ENCODE measurements at places on chromosomes 6 and 20. TPM values are rescaled to one million over a fixed set of nuclear protein-coding genes. Genes with fewer than 3 reads are reported as not detected.

The DLK2 gene
- total RNA-seq = 7.3 TPM

The METTL24 gene
- 2.5 TPM for total RNA-seq

The BTN3A1 gene
- total RNA-seq = 17.5 TPM

The SRXN1 gene
- total RNA-seq = 11.5 TPM

The SNAP25 gene
- 92.5 TPM for total RNA-seq

The TGM2 gene
- total RNA-seq = 3.7 TPM

The RBM24 gene
- 31.2 TPM for total RNA-seq

The RBL1 gene
- total RNA-seq = 28.5 TPM

The POU3F2 gene
- 194 TPM for total RNA-seq

The SAPCD1 gene
- total RNA-seq = 0.31 TPM

The ZNF165 gene
- 0.62 TPM for total RNA-seq

The TNFRSF6B gene
- not detected for total RNA-seq

The CRIP3 gene
- 3.9 TPM for total RNA-seq

The KIF16B gene
- 54.4 TPM for total RNA-seq

The MYB gene
- 1.7 TPM for total RNA-seq

The CRISP1 gene
- not detected for total RNA-seq

The HMGCLL1 gene
- total RNA-seq = 70.0 TPM

The ACSS1 gene
- 3.7 TPM for total RNA-seq

The MYO6 gene
- 15.8 TPM for total RNA-seq

The PPP1R3G gene
- total RNA-seq = 1.2 TPM

The LY6G5C gene
- total RNA-seq = 3.1 TPM

The CTCFL gene
- total RNA-seq = not detected

The OPRM1 gene
- 1.7 TPM for total RNA-seq

The GRM1 gene
- total RNA-seq = 22.3 TPM

The MEP1A gene
- not detected for total RNA-seq

The TMEM151B gene
- total RNA-seq = 53.5 TPM

The SPEF1 gene
- 0.16 TPM for total RNA-seq

The RBBP8NL gene
- not detected for total RNA-seq

The BNIP5 gene
- total RNA-seq = not detected

The RRAGD gene
- total RNA-seq = 99.2 TPM

The PPP1R14C gene
- 61.3 TPM for total RNA-seq

The SLC22A7 gene
- 0.31 TPM for total RNA-seq
